ENCODE measurements at places on chromosomes 2 and 18.

- no peak for DNase-seq
Observed at GRCh38 chr2:173496746-173497145, 142.1 kb downstream of the CDCA7 start.

DNA sequence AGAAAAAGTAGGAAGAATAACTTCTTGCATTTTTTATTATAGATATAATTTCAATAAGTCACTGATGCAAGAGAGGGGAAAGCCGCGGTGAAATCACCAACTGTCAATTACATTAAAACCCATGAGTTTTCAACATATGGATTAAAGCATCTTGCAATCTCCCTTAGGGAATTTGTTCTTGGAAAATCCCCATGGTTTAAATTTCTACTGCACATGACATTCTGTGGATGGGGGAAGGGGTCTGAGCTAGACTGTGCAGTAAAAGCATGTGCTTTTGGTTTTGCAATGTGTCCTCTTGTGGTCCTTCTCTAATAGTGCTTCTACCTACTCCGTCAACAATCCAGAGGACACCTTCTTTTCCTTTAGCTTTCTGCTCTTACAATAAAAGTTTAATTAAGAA, 894.0 kb downstream of the DCDC2C start:
- no peak for DNase-seq

DNA sequence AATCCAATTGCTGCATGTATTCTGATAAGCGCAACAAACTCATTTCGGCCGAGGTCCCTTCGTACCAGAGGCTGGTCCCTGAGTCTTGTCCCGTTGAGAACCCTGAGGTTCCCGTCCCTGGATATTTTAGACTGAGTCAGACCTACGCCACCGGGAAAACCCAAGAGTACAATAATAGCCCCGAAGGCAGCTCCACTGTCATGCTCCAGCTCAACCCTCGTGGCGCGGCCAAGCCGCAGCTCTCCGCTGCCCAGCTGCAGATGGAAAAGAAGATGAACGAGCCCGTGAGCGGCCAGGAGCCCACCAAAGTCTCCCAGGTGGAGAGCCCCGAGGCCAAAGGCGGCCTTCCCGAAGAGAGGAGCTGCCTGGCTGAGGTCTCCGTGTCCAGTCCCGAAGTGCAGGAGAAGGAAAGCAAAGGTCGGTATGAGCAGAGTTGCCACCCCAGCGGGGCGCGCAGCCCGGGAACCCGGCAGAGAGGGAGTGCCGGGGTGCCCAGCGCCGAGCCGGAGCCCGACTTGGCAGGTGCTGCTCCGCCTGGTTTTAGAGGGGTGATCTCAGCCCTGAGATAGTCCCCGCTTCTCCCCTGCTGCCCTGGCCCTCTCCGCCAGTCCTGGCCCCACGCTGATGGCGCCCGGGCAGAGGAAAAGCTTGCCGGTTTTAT, 714 bp downstream of the HOXD10 start:
- DNase-seq: no peak

DNA sequence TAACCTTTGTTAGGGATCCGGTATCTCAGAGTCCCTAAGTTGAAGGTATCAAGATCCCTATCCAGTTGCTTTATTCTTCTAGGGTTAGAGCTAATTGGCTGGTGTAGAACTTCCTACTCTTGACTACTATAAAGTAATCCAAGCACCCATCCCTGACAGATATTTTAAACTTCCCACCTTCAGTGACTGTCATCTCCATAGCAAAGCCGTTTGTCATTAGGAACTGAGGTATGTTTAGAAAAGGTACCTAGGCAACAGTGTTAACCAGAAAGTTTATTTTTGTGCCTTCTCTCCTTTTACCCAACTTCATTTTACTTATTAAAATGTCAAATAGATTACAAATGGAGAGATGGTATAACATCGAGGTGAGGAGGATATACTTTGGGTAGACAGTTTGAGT, 4.5 kb downstream of the FAM117B start:
- DNase-seq: no peak

DNA sequence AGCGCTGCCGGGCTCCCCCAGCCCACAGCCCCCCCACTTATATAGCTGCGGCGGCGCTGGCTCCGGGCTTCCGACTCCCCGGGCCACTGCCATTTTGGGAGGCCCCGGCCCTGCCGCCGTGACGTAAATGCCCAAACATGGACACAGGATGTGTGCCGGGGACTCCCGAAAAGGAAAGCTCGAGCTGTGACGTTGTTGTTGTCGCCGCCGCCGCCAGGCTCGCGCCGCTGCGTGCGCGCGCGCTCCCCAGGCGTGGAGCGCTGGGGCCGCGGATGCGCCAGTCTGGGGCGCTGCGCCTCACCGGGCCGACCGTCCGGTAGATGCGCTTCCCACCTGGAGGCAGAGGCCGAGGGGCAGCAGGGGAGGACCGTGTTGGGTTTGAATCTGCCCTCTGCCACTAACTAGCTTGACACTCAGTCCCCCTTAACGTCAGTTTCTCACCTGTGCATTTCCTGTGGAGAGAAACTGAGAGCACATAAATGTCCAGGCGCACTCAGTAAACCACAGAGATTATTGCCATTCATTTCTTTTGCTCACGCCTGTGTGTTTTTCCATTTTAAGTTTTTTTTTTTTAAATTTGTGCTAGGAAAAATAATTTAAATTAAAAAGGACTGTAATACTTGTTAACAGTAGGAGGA, at the start of gene EGR4:
Gene EGR4 (minus strand): TSS at position 15 of the 638 bp plus-strand sequence. CDS start 231 bp downstream, outside the sequence.
- DNase-seq: peak; percentile 85
